NCI-H1048 (cell line): ENCODE measurements at places on chromosomes 11 and 22.
A peak's percentile ranks its signal among the peaks of the same experiment; 100 is the strongest.

GRCh38 chr11:129694538-129694937 lies 121.1 kb upstream of the TMEM45B start:
- no peak for DNase-seq

GRCh38 chr22:39960791-39961746 lies 872 bp downstream of the TMA7B start:
- DNase-seq = no peak

DNA sequence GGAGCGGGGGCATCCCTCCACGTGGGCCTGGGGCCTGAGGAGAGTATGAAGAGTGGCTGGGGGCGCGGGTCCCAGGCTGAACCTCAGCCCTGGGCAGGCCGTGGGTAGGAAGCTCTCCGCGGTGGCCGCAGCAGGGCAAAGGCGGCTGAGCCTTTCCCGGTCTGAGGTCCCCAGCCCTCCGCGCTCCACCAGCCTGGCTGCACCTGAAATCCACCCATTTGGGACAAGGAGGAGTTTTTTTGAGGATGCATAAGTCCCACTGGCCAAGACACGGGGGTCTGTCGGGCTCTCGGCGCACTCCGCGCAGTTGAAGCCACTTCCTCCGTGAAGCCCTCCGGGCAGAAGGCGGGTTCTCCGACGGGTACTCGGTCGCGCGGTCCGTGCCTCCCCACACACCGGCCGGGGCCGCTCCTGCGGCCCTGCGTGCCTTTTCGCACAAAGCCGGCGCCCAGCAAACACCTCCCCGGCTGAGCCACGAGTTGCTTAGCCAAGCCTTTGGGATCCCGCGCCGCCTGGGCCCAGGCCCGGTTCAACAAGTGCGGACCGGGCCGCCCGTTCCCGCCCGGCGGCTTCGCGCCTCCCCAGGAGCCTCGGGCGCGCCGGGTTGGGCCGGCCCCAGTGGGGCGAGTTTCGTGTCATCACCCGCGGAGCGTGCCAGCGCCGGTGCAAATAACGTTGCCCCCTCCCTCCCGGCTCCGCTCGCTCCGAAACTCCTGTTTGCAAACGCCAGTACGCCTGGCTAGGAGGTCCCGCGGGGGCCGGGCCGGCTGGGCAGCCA lies 666 bp upstream of the OVOL1 start:
- no peak for DNase-seq

DNA sequence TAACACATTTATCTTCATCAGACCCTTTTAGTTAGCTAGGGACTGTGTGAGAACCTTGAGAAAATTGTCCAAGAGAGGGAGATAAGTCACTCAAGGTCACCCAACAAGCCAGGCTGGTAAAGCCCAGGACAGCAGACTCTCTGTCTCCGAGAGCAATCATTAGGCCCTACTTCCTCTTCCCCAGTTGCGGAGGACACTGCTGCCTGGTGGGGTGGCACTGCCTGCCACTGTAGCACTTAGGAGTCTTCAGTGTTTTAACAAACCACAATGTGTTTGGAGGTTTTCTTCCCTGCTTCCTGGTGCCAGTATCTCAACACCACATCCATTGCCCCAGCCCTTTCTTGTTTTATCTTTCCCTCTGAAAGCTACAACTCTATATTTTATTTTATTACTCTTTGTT lies 132.1 kb upstream of the LDLRAD3 start:
- no peak for DNase-seq

- no peak for DNase-seq
Observed at GRCh38 chr11:128843198-128843785, 23.8 kb downstream of the KCNJ1 start.

DNA sequence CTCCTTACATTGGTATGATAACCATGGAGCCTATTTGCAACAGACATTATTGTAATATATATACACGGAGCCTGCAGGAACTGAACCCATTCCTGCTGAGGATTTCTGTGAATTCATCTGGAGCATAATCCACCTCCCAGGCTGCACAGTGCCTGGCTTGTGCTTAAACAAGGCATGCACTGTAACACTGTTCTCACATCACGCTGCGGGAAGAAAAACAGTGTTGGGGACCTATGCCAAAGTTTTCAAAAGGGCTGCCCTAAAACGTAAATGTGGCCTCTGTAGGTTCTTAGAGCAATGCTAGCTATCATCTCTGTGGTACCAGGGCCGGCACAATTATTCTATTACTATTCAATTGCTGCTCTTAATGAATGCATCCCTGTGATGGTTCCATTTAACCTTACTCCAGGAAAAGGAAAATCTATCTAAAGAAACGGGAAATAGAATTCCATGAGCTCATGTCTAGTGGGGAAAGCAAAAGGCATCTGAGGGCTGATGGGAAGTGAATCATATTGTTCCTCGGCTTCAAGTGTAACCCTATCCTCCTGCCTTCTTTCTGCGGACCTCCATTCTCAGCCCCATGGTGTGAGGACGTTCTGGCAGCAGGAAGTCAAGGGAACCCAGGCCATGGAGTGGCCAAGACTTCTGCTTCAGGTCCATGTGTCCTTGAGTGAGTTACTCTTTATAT lies 525.5 kb downstream of the SOX6 start:
- no peak for DNase-seq

- no peak for DNase-seq
Observed at GRCh38 chr11:43819926-43820325, 60.7 kb upstream of the ALKBH3 start.

DNA sequence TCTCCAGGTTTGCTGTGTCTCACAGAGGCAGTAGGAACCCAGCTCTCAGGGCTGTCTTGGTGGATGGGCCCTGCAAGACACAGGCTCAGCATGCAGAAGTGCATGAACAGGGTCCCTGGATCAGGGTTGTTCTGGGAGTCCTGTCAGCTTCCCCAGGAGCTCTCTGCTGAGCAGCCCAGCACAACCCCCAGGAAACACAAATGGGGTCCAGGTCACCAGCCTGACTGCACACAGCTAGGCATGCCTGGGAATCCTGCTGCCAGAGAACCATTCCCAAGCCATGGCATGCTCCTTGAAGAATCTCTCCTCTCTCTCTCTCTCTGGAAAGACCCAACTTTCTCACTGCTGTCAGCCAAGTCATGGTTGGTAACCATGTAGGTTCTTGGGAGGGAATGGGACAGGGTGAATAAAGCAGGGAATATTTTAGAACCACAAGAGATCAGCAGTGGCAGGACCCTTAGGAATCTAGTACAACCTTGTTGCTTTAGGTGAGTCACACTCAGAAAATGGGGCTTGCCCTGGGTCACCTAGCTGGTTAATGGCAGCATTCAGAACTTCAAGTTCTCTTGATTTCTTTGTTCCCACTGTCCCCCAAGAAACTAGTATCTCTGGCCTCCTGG lies 21.4 kb downstream of the TUB start:
- no peak for DNase-seq

DNA sequence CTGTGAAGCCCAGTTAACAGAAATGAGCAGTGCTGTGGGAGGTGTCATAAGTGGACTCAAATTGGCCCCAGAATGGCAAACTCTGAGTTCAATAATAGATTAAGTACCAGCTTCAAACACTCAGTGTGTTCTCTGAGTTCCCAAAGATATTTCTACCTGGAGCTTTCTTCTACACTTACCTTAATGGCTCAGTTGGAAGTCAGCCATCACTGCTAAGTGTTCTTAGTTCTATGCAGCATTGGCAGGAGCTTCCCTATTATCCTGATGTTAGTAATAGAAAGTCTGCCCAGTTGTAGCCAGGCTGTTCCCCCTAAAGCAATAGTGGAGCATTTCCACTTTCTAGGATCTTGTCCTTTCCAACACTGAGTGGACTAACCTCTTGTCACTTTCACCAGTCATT lies 9.7 kb upstream of the PIK3IP1 start:
- no peak for DNase-seq

DNA sequence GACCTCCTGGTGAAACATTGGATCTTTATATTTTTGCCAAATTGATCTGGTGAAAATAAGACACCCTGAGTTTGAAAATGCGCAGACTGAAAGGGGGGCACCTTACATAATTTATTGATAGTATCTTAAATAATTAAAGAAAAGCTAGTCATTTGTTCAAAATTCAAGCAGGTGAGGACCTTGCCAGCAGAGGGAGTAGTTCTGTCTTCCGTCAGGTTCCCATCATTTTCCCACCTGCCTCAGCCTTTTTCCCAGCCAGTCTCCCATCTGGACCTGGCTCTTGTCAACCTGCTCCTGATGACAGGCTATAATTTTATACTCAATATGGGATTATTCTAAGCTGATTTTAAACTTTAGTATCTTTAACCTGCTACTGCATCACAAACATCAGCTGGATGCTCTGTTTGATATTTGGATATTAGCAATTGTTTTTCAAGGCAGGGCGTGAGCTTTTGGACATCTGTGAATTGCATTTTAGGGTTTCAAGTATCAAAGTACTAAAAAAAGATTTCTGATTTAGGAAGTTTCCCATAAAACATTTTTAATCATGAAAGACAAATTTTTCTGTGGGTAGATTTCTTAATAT lies 132.0 kb downstream of the ELP4 start:
- DNase-seq = no peak

DNA sequence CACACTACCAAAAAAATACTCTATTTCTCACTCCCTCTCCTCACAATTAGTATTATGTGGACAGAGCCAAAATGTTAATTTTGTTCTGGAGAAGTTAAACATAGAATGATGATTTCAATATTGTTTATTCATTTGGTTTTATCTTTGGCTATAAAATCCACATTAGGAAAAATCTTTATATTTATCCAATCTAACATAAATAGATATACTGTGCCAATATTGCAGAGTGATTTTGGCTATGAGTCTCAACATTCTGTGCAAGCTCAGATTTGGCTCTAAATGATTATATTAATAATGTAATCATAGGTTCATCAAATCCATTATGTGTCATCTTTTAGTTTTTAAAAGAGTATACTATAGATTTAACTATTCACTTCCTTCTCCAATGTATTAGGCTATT lies 667.5 kb upstream of the CHORDC1 start:
- no peak for DNase-seq

- no peak for DNase-seq
Observed at GRCh38 chr11:30902929-30903328, 316.8 kb upstream of the MPPED2 start.

GRCh38 chr11:34823639-34824038 lies 92.5 kb downstream of the APIP start:
- no peak for DNase-seq

- DNase-seq = peak; percentile 19
Observed at GRCh38 chr11:59429924-59430516, 3.8 kb upstream of the OR5A2 start.

DNA sequence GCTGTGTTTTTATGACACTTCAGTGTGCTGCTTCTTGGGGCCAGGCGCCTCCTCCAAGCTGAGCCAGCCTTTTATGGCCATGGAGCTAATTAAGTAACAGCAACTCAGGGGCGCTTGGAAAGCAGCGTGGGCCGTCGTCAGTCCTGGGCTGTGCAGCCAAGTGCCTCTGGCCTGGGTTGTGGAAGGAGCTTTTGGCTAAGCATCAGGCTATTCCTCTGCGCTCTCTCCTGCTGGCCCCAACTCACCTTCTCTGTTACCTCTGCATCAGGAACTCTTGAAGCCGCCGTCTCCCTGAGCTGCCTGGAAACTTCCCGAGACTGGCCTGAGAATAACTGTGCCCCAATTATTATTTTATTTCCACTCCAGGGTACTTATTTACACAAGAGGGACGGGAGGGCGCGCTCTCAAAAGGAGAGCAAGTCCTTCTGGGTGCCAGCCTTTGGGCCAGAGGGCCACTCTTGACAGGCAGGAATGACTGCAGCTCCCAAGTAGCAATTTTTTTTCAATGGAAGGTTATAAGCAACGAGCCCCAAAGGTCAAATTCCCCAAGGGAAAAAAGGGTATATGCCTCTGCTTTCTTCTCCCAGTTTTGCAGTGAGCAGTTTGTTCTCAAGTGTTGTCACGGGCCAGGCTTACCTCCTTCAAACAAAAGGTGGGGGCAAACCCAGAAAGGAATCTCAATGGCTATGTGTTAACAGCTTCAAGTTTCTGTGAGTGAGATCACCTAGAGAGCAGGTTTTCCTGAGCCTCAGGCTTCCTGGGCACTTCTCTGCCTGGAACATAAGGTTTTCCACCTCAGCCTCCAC lies 38.5 kb upstream of the NAV2 start:
- DNase-seq = no peak

GRCh38 chr11:1773131-1773993 lies 9.6 kb upstream of the CTSD start:
- DNase-seq = no peak
